Cortex of kidney (tissue), 1 donor: ENCODE measurements at places on chromosomes 16 and 17.

GRCh38 chr17:81179861-81180260 is 13.8 kb upstream of the AATK start:
- no peak for DNase-seq

- DNase-seq, result no peak
Observed at GRCh38 chr17:78219396-78220150, 5.5 kb downstream of the BIRC5 start.

DNA sequence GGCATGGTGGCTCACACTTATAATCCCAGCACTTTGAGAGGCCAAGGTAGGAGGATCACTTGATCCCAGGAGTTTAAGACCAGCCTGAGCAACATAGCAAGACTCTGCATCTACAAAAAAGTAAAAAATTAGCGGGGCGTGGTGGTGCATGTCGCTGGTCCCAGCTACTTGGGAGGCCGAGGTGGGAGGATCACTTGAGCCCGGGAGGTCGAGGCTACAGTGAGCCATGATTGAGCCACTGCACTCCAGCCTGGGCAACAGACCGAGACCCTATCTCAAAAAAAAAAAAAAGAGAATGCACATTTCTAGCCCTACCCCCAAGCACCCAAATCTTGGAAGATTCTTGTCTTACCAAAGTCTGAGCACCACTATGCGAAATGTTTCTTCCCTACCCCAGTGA is 15.6 kb upstream of the RHOT1 start:
- DNase-seq, result no peak

GRCh38 chr16:76114681-76115080 is 162.5 kb upstream of the CNTNAP4 start:
- DNase-seq, result no peak

- DNase-seq, result no peak
Observed at GRCh38 chr17:8072341-8072728, 15.2 kb downstream of the ALOX12B start.
